ENCODE measurements at places on chromosomes 11 and 22.

- H3K27me3 ChIP-seq: no peaks in the 10 kb centered on the region
- H3K27ac ChIP-seq: no peak overlapping the region
- no peaks in the 10 kb centered on the region for H3K4me1 ChIP-seq
- no peaks in the 10 kb centered on the region for H3K36me3 ChIP-seq
- no peak overlapping the region for H3K4me3 ChIP-seq
- DNase-seq: no peak
Measured at GRCh38 chr22:29187831-29188230, 17.9 kb upstream of the EMID1 start.

DNA sequence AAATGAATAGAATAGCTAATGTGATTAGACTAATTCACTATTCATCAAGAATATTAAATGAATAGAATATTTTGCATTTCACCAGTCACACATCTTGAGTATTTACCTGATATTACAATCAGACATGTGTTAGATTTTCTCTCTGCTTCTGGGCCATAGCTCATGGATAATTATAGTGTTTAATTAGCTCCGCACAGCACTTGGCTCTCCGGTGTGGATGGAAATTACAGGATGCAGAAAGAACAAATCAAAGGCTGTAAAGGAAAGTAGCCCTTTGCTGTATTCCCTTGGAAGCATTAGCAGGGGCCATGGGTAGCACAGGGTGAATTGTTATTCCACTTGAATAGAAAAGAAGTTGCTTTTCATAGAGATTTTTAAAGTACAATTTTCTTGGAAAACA lies 320.3 kb upstream of the SORL1-AS1 start:
- no peaks in the 10 kb centered on the region for H3K36me3 ChIP-seq
- H3K4me1 ChIP-seq: peaks cover 2% of the 10 kb centered on the region
- H3K27ac ChIP-seq: no peak overlapping the region
- H3K4me3 ChIP-seq: no peak overlapping the region

- no peaks in the 10 kb centered on the region for H3K27me3 ChIP-seq
- H3K4me1 ChIP-seq: no peaks in the 10 kb centered on the region
- no peak overlapping the region for H3K27ac ChIP-seq
- no peak overlapping the region for H3K4me3 ChIP-seq
Measured at GRCh38 chr11:14202251-14203196, 156.5 kb downstream of the RRAS2 start.

DNA sequence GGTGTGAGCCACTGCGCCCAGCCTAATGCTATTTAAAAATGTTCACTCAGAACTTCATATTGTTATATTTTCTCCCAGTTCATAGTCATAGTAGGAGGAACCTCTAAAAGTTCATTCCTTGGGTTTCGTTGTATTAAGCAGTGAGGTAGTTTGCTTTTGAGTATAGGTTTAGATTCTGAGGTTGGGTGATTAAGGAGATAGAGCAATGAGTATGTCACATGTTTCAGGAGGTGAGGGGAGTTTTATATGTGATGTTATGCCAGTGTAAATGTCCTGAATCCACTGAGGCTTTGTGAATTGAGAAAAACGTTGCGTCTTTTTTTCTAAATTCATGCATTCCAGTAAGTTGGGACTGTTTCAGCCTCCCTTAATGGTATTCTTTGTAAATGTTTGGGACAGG lies 4.2 kb downstream of the UBE2L3 start:
- peaks cover 41% of the 10 kb centered on the region for H3K4me1 ChIP-seq
- H3K4me3 ChIP-seq: no peak overlapping the region
- no peak for DNase-seq

DNA sequence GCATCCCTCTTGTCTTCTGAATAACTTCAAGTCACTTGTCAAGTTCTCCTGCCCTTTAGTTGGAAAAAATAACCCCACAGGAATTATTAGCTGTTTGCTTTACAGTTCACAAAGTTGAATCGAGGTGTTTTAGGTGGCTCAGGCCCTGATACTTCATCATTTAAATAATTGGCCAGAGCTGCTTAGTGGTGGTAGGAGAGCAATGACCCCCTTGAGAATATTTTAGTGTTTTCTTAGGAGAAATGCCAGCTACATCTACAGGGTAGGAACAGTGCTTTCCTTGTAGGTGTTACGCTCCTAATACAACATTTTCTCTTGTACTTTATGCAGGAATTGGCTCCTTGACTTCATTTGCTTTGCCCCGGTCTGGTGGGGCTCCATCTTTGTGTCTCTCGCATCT lies 73.2 kb downstream of the C22orf31 start:
- no peaks in the 10 kb centered on the region for H3K4me1 ChIP-seq
- no peak for DNase-seq
- H3K36me3 ChIP-seq: no peaks in the 10 kb centered on the region
- H3K4me3 ChIP-seq: no peak overlapping the region
- H3K27me3 ChIP-seq: no peaks in the 10 kb centered on the region
- H3K27ac ChIP-seq: no peak overlapping the region

DNA sequence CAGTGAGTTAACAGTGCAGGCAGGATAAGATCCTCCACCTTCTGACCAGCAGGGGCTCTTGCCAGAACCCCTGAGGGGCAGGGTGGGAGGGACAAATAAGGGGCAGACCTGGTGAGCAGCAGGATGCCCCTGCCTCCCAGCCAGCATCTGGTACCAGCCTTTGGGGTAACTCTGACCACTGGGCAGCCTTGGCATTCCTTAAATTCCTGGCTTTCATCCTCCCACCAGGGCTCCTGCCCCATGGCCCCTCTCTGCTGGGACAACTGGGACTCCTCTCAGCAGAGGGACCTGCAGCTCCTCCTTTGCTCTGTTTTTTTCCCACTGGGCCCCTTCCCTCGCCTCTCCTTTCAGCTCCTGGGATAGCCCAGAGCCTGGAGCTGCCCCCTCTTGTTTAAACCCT lies 98.0 kb upstream of the CD82 start:
- no peaks in the 10 kb centered on the region for H3K36me3 ChIP-seq
- no peaks in the 10 kb centered on the region for H3K4me1 ChIP-seq
- DNase-seq: no peak
- H3K27ac ChIP-seq: no peak overlapping the region

All from CD14-positive monocyte (primary cell).